Activated gamma-delta T cell treated with Interleukin-2 at 50 U/mL for 16 hours (primary cell): ENCODE measurements at places on chromosomes 1 and 21.

- DNase-seq = no peak
These were observed 31.1 kb downstream of the DLGAP3 start for GRCh38 chr1:34898330-34898761.

- no peak for DNase-seq
These were observed 17.4 kb downstream of the AK4 start for GRCh38 chr1:65165269-65165993.

DNA sequence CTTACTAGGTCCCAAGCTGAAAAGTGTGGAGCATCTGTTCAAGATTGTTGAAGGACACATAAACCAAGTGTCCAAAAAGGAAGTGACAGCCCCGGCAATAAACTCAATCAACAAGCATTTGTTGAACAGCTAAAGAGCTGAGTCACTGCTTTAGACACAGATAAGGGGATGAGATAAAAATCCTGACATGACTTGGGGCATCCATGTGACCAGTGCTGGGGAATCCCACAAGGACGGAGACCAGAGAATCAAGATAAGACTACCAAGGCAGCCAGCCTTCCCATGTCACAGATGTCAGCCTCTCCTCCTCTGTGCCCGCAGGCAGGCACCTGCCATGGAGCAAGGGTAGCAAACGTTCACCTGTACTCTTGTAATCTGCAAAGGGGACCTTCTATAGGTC, 118.6 kb upstream of the KAZN start:
- no peak for DNase-seq

DNA sequence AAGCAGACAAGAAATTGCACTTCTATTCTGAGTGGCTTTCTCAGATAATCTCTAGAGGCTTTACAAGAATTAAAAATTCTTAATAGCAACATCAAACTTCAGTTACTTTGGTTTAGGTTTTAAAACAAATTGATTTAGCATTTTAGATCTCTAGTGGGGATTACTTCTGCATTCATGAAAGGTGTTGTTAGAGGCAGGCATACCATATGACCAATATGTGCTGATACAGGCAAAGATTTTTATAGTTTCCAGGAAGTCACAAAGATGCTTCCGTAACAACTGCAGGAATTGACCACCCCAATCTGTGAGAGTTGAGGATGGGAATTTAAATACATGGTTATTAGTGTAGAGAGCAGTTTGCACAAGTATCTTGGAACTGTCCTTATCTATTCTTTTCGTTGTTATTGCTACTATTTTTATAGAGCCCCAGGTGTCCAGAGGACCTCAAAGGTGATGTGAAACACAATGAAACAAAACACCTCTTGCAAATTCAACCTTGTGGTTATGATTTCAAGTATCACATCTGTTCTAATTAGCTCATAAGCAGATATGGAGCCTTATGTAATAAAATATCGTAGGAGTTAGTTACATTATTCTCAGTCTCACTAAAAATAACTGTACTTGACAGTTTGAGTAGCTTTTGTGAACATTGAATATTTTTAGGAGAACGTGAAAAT, 512.7 kb upstream of the ADGRL4 start:
- no peak for DNase-seq

GRCh38 chr21:28932717-28933116, 60.0 kb downstream of the LTN1 start:
- no peak for DNase-seq

DNA sequence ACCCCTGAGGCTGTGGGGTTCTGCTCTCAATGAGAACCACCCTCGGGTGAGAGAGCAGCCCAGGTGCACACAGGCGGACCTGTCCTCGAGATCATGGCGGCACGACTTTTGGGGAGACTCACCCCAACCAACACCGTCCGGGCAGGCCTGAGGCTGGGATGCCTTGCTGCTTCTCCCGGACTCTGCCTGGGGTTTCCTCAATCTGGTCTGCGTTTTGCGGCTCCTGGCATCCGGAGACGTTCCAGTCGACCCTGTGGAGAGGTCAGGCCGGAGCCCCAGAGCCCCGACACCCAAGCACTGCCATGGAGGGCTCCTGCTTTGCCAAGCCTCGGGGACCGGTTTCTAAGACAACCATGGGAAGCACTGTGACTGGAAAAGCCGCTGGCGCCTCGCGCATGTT, 3879.7 kb downstream of the SRGAP2C start:
- no peak for DNase-seq

DNA sequence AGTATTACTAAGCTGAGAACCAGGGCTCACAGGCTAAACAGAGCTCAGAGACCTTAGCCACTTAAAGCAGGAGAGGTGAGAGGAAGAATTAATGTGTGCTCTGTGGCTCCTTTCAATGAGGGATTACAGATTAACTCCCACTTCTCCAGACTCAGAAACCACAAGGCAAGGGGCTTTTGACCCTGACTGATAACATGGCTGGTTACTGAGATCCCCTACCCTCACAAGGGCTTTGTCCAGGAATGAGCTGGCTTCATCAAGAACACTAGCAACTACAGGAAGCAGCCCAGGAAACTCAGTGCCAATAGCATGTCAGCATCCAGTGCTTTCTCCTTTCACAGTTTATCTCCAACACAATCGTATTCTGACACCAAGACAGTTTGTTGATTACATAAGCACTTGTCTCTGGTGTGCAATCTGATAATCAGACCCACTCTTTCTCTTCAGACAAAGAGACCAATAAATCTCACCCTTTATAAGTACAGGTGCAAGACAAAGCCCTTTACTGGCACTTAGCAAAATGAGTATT, 38.8 kb downstream of the ERI3 start:
- no peak for DNase-seq

DNA sequence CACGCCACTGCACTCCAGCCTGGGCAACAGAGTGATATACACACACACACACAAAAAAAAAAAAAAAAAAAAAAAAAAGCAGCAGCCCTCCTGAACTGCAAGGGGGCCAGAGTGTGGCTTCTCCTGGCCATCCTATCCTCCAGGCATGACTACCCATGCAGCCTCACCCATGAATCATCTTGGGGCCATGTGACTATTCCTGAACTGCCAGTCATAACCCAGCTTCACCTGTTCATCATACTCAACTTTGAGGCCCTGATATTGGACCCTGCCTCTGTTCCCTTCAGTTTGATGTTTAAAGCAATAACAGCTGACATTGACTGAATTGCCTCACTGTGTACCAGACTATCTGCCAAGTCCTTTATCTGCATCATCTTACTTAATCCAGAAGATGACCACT, 2.8 kb upstream of the HPCAL4 start:
- DNase-seq = no peak

- no peak for DNase-seq
These were observed 77.6 kb downstream of the CLIC4 start for GRCh38 chr1:24822887-24823286.

- DNase-seq = no peak
These were observed 31.9 kb downstream of the PRKCZ start for GRCh38 chr1:2082064-2082463.

GRCh38 chr1:11354893-11355553, 82.0 kb downstream of the UBIAD1 start:
- DNase-seq = no peak

DNA sequence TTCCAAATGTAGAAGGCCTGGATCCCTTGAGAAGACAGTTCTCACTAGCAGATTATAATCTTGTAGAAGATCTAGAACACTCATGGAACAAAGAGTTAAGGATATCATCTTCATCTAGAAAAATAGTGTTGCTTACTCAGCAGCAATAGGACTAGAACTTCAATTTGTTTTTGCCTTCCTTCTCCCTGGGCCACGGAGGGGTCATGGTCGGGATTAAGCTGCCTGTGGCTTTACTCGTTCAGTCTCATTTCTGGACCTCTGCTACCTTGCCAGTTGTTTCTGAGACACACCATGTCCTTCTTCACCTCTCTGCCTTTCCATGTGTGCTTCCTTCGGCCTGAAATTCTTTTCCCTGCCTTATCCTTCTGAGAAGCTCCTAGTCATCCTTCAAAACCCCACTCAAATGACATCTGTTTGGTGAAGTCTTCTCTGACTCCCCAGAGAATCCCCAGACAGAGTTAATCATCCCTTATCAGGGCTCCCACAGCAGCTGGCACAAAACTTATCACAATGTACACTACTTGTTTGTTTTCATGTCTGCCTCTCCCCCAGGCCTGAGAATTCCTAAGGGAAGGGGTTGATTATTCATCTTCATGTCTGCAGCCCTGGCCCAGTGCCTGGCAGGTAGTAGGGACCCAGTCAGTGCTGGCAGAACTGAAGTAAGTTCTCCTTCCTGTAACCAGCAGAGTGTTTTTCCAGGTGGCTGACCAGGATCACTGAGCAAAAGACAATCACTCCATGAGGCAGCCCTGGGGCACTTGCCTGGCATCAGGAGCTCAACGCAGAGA, 15.5 kb upstream of the SNX27 start:
- no peak for DNase-seq

- DNase-seq = no peak
These were observed 43.6 kb upstream of the WNT2B start for GRCh38 chr1:112465122-112465521.

DNA sequence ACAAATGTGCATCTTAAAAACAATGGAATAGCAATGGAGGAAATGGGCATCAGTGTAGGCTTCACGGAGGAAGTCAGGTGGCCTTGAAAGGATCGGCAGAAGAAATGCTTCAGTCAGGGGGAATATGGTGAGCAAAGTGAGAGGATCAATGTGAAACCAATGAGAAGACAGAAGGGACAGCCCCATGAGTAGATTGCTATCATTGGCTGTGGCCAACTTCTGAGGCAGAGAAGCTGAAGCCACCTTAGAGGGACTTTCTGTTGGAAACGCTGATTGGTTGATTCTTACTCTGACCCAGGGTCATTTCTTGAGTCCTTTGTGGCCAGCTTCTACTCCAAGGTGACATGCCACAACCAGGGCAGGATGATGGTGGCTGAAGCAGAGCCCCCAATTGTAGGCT, 130.7 kb upstream of the ZNF648 start:
- DNase-seq = no peak

DNA sequence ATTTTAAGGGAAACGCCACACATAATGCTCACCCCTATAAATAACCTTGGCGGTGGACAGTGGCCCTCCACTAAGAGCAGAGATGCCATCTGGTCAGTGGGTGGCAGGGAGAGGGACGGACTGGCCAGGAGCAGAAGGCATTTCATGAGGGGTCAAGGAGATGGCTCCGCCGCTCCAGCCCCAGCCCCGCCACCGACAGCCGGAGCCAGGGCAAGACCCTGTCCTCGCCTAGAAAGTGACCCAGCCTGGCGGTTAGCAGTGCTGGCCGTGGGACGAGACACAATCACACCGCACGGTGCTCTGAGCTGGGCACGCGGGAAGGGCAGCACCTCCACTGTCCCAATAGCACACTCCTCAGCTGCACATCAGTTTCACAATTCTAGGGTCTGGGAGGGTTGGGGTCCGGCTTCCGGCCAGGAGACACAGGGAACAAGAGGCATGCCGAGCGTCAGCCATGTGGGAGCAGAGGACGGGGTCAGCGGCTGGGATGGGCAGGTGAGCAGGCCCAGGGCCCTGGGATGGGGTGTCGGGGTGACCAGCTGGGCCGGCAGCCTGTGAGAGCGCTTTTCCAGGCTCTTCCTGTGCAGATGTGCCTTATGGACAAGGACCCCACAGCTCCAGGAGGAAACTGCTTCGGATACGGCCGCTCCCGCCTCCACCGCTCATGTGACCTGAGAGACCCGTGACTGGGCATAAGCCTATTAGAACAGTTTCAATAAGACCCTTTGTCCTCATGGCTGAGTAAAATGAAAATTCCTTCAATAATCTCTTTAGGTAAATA, 5.7 kb downstream of the SLC19A1 start:
- DNase-seq = no peak

- DNase-seq = no peak
These were observed 5.1 kb upstream of the HMGCS2 start for GRCh38 chr1:119773711-119774241.

DNA sequence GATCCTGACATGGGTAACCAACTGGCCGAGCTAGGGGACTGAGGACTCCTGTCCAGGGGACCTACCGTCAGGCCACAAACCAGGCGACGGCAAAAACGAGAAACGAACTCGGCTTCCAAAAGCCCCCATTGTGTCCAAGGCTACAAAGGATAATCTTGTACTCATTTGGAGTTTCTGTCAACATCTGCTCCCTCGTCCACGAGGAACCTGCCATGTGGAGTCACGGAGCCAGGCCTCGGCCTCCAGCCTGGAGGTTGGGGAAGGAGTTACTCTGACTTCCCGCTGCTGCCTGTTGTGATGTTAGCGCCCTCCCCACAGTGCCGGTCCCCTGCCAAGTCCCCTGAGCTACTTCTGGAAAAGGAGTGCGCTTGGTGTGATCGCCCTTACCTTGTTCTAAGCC, 7.3 kb downstream of the KRTAP10-1 start:
- no peak for DNase-seq

GRCh38 chr1:233615571-233615970, 1.7 kb downstream of the KCNK1 start:
- DNase-seq = no peak

- DNase-seq = no peak
These were observed 1279.6 kb downstream of the KCNT2 start for GRCh38 chr1:195328681-195329080.

- no peak for DNase-seq
These were observed 55.4 kb upstream of the JAK1 start for GRCh38 chr1:65021795-65022194.

DNA sequence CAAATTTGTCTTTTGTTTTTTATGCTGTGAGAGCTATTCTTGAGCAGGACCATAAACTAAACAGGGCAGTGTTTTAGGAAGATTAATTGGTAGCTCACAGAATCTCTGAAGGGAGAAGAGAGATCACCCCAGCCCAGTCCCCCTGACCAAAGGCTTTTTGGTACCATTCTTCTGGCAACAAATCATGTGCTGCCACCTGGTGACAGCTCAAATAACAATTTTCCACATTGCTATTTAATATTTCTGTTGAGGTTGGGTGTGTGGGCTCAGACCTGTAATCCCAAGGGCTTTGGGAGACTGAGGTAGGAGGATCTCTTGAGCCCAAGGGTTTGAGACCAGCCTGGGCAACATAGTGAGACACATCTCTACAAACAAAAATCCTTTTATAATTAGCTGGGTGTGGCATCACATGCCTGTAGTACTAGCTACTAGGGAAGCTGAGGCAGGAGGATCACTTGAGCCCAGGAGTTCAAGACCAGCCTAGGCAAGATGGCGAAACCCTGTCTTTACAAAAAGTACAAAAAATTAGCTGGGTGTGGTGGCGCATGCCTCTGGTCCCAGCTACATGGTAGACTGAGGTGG, 2.2 kb upstream of the TESK2 start:
- peak; percentile 56 for DNase-seq

- no peak for DNase-seq
These were observed 117.1 kb upstream of the COL6A1 start for GRCh38 chr21:45864436-45864835.

- DNase-seq = no peak
These were observed 16.1 kb downstream of the PRRC2C start for GRCh38 chr1:171501305-171502024.

- no peak for DNase-seq
These were observed 27.4 kb downstream of the QSOX1 start for GRCh38 chr1:180181996-180182642.

- no peak for DNase-seq
These were observed 6.2 kb downstream of the C1orf115 start for GRCh38 chr1:220696226-220696862.

DNA sequence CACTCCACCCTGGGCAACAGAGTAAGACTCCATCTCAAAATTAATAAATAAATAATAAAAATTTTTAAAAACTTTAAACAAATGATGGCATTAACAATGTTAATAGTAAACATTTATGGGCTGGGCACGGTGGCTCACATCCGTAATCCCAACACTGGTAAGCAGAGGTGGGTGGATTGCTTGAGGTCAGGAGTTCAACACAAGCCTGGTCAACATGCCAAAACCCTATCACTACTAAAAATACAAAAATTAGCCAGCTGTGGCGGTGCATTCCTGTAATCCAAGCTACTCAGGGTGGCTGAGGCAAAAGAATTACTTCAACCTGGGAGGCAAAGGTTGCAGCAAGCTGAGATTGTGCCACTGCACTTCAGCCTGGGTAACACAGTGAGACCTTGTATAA, 9.0 kb upstream of the L1TD1 start:
- DNase-seq = no peak
